ENCODE measurements at places on chromosomes 6 and 20.

DNA sequence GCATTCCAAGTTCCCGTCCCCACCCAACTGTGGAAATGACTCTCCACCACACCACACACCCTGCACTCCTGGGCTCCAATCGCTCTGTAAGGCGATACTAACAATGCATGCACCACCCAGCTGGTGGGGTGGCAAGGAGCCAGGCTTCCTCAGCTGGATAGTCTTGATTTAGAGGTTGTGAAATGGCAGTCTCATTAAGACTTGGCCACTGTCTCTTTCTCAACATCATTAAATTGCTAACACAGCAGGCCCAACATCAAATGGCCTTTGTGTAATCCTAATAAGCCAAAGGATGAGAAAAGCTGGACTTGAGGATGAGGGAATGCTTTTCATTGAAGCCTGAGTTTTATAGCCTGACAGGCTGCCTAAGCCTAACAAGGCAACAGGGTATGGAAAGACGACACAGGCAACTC lies 223.7 kb downstream of the GMDS start:
- no peak for DNase-seq

- DNase-seq: no peak
These were observed 22.2 kb downstream of the PSMG4 start for GRCh38 chr6:3280866-3281465.

GRCh38 chr6:128415387-128415786 lies 105.0 kb downstream of the PTPRK start:
- no peak for DNase-seq

- no peak for DNase-seq
These were observed 81.2 kb downstream of the KCNQ5 start for GRCh38 chr6:72703093-72703492.

GRCh38 chr6:132830334-132830751 lies 16.0 kb downstream of the RPS12 start:
- no peak for DNase-seq

DNA sequence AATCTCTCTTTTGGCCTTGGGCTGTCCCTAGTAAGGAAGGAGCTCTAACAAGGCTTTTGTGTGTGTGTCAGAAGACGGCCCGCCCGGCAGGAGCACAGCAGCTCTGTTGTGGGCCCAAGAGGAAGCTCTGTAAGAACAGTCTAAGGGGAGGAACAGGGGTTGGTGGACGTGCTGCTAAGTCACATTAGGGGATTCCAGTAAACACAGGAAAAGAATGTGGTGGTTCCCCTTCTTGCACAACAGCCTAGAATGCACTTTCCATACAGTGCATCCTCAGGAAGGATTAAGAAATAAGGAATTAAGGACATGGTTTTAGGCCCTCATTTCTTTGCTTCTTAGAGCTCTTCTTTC lies 114.5 kb downstream of the RNF144B start:
- DNase-seq: no peak

GRCh38 chr6:38323216-38323615 lies 316.5 kb downstream of the BTBD9 start:
- no peak for DNase-seq

- no peak for DNase-seq
These were observed 108.2 kb upstream of the NFATC2 start for GRCh38 chr20:51650685-51651134.

- no peak for DNase-seq
These were observed 34.0 kb downstream of the EYA2 start for GRCh38 chr20:46928580-46929132.

- no peak for DNase-seq
These were observed 39.6 kb upstream of the NOX3 start for GRCh38 chr6:155495011-155495768.

DNA sequence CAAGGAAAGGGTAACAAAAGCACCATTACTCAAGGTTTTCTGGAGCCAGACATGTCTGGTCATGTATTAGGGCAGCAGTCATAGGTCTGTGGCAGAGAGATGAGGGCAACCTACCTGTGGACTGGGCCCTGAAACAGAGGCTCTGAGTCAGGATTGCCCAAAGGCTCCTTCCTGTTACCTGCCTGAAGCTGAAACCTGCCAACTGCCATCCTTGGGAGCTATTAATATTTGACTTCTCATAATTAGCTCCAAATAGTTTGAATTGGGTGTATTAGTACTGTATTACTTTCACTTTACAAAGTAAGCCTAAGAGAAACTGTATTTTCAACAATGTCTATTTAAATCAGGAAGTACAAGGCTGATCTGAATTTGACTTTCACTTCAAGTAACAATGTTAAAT lies 72.0 kb upstream of the TBX18 start:
- DNase-seq: no peak

DNA sequence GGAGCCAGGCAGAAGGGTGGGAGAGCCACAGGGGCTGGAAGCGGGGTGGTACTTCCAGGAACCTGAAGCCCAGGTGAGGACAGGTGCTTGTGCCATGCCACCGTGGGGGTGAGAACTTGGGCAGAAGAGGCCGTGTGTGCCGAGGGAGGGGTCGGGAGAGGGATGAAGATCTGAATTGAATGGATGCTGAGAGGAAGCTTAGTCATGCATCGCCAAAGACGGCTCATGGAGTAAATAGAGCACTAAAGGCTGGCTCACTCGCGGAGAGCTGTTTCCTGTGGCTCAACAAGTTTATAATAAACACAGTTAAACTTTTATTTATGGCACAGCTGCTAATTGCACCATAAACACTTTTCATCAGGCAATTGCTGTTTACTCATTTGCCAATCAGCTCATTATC lies 21.7 kb upstream of the MYT1 start:
- no peak for DNase-seq

DNA sequence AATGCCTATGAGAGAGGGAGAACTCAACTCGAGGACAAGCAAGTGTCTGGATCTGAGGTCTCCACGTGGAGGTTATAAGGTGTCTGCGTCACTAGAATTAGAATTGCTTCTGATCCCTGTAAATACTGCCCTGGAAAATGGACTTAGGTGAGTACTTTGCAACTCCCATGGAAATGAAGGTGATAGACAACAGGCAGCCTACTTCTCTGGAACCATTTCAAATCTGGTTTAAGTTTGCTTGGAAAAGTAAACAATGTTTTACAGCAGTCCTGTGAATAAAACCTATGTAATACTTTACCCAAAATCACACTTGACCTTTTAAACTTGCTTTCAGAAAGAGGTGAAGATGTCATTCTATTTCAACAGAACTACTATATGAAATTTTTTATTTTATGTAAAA lies 70.1 kb upstream of the TENT5A start:
- DNase-seq: no peak

DNA sequence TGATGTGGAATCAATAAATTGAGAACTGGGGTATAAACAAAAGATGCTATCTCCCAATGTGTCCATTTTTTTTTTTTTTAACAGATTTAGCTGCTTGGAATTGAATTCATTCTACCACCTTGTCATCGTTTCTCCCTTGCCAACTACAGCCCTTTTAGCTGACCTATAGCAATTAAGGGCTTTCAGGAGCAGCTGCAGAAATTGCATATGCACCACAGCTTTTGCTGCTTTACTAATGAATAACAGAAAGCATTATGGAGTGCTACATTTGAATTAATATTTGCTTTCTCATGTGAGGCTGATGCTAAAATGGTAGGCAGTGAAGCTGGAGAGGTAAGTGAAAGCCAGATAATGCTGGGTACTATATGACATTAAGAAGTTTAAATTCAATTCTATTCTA lies 5.7 kb downstream of the SESN1 start:
- no peak for DNase-seq

- no peak for DNase-seq
These were observed 19.2 kb downstream of the FITM2 start for GRCh38 chr20:44291754-44292153.

- DNase-seq: no peak
These were observed 92.7 kb upstream of the AFDN start for GRCh38 chr6:167733740-167734661.

GRCh38 chr6:87494761-87495422 lies 22.1 kb downstream of the SLC35A1 start:
- no peak for DNase-seq

DNA sequence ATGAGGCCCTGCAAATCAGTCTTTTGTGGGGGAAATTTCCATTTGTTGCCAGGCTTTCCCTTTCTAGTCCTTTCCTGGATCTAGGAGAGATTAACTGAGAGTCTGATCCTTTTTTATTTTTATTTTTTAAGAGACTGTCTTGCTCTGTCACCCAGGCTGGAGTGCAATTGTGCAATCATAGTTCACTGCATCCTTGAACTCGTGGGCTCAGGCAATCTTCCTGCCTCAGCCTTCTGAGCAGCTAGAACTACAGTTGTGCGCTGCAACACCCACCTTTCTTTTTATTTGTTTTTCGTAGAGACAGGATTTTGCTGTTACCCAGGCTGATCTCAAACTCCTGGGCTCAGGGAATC lies 22.9 kb downstream of the OR2B2 start:
- no peak for DNase-seq

- no peak for DNase-seq
These were observed 708.4 kb upstream of the CITED2 start for GRCh38 chr6:140082867-140083297.

DNA sequence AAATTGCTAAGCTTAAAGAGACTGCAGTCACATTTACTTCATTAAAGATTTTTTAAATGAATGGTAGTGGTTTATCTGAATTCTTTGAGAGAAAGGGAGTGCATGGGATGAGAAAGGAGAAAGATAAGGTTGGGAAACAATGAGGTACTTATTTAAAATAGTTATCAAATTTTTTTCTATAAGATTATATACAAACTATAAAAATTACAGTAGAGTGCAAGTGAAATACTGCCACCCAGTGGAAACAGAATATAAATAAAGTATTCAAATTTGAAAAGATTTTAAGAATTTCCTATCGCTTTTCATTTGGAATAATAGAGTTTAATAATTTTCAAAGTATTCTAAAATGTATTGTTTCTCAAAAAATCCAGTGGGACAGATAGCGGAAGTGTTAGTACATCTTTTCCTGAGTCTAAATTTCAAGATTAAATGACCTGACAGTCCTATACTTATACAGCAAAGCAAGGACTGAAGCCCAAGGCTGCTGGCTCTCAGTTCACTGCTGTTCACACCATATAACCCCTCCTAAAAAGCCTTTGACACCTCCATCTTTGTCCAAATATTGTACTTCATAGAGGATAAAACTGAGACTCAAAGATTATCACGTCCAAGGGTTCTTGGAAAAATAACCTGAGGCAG lies 31.1 kb downstream of the EPM2A start:
- DNase-seq: no peak

GRCh38 chr6:154157082-154157481 lies 118.0 kb downstream of the OPRM1 start:
- DNase-seq: no peak

DNA sequence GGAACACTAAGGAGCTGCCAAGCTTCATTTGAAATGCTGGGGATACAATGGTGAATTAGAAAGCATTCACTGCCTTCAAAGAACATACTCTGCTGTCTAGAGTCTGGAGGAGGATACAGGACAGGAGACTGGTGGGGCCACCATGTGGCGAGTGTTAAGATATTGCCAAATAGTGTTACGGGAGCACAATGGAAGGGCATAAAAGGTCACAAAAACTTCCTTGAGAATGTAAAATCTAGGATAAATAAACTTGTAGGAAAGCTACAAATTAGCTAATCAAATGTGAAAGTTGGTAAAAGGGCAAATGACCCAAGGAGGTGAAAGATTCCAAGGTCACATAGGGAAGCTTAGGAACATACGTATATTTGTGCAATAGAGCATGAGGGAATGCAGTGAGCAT lies 271.7 kb downstream of the RFPL4B start:
- DNase-seq: no peak

DNA sequence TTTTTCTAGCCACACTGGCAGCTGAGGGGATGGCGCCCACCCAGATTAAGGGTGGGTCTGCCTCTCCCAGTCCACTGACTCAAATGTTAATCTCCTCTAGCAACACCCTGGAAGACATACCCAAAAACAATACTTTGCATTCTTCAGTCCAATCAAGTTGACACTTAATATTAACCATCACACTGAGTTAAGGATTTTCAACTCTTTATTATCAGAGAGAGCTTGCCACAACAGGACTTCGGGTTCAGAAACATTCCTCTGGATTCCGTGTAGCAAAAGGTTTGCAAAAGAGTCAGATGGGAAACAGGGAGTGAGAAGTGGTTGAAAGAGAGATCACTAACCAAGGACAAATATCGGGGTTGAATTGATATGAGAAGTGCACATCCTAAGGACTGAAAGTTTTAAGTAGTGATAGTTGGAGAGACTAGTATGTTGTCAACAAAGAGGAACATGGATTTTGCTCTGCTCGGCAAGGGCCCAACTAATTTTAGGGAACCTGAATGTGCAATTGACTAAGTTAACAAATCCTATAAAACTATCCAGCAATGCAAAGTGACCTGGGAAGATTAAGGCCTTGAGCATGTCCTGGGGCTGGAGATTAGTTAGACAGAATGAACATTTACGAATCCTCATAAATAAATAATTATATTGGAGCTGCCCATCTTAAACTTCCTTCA lies 137.0 kb upstream of the TENT5A start:
- DNase-seq: no peak

GRCh38 chr20:31930779-31931178 lies 21.1 kb downstream of the PDRG1 start:
- DNase-seq: no peak

GRCh38 chr20:51067792-51068191 lies 44.9 kb upstream of the KCNG1 start:
- DNase-seq: no peak
